CD4-positive, alpha-beta T cell treated with Interleukin-4 for 4 hours (primary cell): ENCODE measurements at places on chromosomes 3 and 15.

GRCh38 chr3:134464064-134464688 is 21.6 kb downstream of the ANAPC13 start:
- DNase-seq, result no peak

DNA sequence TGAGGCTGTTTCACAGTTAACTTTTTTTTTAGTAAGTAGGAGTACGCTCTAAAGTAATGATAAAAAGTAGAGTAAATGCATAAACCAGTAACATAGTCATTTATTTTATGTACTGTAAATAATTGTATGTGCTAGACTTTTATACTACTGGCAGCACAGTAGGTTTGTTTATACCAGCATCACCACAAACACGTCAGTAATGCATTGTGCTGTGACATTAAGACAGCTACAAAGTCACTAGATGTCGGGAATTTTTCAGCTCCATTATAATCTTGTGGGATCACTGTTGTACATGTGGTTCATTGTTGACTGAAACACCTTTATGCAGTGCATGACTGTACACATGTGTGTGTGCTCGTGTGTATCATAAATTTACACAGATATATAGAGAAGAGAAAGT is 618.0 kb upstream of the ADAMTS9 start:
- no peak for DNase-seq

- no peak for DNase-seq
Measured at GRCh38 chr3:155771126-155771525, 26.3 kb upstream of the PLCH1 start.

DNA sequence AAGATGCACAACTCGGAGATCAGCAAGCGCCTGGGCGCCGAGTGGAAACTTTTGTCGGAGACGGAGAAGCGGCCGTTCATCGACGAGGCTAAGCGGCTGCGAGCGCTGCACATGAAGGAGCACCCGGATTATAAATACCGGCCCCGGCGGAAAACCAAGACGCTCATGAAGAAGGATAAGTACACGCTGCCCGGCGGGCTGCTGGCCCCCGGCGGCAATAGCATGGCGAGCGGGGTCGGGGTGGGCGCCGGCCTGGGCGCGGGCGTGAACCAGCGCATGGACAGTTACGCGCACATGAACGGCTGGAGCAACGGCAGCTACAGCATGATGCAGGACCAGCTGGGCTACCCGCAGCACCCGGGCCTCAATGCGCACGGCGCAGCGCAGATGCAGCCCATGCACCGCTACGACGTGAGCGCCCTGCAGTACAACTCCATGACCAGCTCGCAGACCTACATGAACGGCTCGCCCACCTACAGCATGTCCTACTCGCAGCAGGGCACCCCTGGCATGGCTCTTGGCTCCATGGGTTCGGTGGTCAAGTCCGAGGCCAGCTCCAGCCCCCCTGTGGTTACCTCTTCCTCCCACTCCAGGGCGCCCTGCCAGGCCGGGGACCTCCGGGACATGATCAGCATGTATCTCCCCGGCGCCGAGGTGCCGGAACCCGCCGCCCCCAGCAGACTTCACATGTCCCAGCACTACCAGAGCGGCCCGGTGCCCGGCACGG is 991 bp downstream of the SOX2 start:
- no peak for DNase-seq

DNA sequence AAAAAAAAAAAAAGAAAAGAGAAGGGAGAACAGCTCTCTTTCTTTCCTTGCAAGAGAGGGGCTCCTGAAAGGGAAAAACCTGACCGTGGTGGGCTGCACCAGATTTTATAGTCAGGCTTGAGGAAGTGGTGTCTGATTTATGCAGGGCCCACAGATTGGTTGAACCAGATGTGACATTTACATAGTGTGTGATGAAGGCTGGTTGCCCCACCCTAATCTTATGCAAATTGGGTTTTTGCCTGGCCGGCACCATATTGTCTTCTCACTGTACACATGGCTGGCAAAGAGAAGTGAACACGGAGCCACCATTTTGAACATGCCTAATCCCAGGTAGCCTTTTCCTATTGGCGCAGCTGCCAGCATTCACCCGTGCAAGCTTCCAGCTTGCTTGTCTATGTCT is 154.4 kb downstream of the OXSM start:
- DNase-seq, result no peak

- DNase-seq, result no peak
Measured at GRCh38 chr15:66071160-66071920, 182.2 kb downstream of the MEGF11 start.

GRCh38 chr15:40543082-40543481 is 21.8 kb downstream of the CCDC32 start:
- no peak for DNase-seq

DNA sequence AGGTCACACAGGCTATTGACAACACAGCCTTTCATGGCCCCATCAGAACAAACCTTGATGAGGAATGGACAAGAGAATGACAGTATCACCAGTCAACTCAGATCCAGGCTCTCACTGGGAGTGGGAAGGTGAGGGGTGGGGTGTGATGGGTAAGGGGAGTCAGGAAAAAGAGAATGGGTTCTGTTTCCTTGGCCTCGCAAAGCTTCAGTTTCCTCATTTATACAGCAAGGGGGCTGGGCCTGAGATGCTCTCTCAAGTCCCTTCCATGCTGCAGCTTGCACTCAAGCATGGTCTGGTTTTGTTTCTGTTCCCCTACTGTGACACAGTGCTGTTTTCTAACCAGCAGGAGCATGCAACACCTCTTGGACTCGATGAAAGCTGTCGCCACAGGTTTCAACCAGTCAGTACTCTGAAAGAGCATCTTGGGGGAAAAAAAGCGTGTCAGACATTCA is 65.7 kb upstream of the IL12A start:
- no peak for DNase-seq

GRCh38 chr15:41512940-41513505 is 604 bp downstream of the LTK start:
- no peak for DNase-seq

DNA sequence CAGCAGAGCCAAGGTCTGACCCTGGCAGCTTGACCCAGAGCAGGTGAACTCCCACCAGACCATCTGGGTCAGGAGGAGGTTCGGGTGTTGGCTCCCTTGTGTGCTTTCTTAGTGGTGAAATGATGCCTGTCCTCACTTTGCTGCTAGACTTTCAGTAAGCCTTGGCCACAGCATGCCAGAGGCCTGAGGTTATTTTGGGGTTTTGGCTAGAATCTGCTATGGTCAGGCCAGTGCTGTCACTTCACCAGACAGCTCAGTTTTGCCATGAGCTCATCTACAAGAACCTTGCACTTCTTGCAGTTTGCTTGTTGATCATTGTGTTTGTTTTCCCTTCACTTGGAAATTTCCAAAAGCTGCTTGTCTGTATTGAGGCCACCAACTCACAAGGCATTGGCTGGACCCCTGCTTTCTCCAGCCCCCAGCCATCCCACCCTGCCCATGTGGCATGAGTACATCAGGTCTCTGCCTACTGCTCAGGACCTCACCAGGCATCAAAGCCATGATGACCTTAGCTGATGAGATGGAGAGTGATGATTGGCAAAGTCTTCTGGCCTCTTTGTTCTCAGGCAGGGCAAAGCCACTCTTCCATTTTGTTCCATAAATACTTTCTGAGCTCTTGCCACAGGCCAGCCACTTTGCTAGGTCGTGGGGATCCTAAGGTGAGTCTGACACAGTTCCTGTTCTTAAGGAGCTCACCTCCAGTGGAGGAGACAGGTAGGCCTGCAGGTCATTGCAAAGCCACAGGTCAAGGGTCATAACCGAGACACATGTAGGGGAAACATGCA is 122.6 kb downstream of the ARNT2 start:
- no peak for DNase-seq

DNA sequence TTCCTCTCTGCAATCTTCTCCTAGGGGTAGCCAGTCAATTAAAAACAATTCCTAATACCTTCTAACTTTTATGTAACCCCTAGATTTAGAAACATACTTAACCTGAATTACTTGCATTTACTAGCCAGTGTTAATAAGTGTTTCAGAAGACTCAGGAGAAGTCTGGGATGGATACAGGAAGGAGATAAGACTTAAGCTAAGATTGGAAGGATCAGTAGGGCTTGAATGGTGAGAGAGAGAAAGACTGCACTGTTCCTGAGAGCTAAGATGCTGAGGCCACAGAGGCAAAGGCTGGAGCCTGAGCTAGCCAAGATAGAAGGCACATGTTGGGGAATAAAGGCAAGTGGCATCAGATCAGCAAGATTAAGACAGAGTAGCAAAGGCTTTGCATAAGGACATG is 30.1 kb upstream of the CADPS start:
- DNase-seq, result no peak

DNA sequence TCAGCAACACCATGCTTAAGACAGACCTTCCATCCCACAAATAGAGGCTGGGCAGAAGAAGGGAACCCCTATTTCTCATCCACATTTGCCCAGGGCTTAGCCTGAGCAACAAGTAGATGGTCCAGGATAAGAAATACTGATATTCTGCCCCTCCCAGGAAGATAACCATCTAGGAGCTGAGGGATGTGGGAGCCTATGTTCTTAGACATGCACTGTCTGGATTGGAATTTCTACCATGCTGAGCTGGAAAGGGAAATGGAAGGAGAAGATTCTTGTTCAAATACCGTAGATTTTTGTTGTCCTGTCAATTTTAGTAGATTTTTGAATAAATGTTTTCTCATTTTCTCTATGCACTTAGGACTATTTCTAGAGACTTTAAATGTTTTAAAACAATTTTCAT is 450.7 kb upstream of the SEMA6D start:
- no peak for DNase-seq

DNA sequence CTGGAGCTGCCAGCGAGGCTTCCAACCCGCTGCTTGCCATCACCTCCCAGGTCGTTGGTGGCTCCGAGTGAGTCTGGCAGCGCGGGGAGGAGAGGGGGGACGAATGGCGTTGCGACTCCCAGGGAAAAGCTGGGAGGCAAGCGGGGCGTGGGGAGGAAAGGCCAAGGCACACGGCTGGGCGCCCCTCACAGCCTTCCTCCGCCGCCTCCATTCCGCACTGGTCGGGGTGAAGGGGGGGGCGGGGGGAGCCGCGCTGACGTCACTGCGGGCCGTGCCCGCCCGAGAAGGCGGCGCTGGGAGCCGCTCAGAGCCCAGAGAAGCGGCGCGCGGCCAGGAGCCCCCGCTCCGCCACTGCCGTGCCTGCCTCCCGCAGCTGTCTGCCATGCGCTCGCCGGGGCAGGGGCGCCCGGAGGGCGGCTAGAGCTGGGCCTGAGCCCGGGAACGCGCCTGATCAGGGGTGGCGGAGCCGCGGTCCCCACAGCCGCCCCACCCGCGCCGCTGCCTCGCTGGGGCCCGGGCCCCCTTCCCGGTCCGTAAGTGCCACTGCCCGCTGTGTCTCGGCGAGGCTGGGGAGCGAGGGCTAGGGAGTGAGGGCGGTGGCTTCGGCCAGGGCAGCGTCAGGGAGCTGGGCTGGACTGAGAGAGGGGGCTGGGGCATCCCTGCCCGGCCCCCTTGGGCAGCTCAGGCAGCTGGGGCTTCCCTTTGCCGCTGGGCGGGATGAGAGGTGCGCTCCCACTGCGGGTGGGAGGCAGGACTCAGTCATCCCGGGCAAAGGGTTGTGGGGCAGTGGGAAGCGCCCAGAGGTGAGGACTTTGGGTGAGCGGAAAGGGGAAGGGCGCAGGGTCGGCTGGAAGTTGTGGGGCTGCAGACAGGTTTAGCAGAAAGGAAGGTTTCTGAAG is 27.8 kb upstream of the POLG start:
- no peak for DNase-seq

DNA sequence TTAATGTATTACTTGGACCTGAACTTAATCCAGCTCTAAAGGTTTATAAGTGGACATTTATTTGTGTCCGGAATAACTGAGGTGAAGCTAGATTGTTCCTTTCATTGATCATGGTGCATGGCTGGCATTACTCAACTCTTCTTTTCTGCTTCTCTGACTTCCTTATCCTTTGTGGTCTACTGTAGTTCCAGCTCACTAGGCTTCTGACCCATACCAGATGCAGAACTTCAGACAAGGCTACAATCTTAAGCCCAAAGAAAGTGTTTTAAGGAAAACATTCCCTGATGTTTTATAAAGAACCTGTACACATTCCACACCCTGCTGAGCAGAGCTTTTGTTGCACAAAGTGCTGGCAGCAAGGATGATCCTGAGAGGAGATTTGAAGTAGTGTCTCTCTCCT is 250.8 kb upstream of the TGFBR2 start:
- no peak for DNase-seq

DNA sequence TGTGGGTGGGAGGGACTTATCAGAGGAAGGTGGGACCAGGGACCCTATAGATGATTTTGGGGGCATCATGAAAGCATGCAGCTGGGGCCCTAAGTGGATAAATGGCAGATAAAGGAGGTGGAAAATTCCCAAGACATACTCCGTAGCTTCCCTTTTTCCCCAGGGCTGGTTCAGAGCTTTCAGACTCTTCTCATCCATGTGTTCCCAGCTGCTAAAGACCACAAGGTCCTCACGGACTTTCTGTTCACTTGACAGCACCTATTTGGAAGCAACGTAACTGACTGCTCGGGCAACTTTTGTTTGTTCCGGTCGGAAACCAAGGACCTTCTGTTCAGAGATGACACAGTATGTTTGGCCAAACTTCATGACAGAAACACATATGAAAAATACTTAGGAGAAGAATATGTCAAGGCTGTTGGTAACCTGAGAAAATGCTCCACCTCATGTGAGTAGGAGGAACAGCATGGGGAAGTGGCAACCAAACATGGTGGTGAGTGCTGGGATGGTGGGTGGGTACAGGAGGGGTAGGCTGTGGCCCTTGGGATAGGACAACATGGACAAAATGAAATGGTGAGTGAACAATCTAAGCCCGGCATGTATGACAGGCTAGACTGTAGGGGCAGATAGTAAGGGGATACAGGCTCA is 28.7 kb upstream of the SRPRB start:
- no peak for DNase-seq

DNA sequence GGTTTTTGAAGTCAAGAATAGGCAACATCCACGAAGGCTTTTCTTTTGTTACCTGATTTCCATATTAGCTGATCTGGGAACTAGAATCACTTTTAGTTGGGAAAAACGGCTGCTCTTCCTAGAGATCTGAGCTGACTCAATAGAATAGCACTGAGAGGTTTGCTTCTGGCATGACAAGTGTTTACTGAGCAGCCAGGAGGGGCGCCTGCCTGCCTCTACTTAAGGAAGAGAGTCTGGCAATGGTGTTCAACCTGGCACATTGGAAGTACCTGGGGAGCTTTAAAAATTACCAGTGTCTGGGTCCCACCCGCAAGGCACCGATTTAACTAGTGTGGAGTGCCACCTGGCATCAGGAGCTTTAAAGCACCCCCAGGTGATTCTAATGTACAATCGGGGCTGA is 34.4 kb downstream of the FAM43A start:
- DNase-seq, result no peak

DNA sequence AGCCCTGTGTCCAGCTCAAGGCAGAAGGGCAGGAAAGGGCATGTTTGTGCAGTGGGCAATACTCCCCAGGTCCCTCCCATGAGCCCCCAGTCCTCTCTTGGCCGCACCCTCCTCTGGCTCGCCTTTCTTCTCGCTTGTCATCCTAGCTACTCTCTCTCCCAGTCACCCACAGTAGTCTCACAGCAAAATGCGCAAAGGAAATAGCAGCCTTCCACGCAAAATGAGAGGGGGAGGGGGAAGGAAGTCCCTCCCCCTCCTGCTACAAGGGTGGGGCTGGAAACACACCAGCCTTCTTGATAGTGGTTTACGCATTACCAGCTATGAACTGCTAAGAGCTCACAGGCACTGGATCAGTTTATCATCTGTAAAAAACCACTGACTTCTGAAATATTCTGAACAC is 83.8 kb downstream of the GADL1 start:
- DNase-seq, result no peak
